GOT3 (cell line): ENCODE measurements at places on chromosomes 11 and 22.

DNA sequence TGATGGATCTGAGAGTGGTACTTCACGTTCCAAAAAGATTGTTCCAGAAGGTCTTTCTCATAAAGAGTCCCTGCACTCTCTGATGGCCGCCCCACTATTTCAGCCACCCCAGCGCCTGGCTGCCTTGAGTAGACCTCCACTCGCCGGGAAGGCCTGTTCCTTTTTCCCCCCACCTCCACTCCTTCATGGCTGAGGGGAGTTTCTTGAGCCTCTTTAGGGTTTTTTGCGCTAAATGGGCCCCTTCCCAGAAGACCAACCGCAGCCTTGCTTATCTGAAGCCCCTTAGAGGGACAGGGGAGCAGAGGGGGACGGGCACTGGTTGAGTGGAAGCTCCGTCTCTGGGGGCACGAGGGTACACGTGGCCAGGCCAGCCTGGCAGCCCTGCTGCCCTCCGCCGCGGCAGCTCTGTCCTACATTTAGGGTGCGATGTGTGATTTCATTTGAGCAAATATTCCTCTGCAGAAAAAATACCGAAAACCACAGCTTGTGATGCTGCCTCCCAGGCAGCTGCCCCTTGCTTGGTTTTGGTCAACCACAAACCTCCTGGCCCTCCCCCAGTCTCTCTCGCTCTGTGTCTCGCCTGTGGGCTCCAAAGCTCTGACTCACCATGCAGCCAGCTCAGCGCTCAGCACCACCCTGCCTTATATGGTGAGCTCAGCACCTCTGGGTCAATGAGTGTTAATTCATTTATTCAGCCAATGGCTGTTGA, 88.7 kb downstream of the TP53I11 start:
- peak; percentile 67 for DNase-seq

- DNase-seq: peak; percentile 20
These were observed 32.9 kb downstream of the RBFOX2 start for GRCh38 chr22:35995772-35996171.

DNA sequence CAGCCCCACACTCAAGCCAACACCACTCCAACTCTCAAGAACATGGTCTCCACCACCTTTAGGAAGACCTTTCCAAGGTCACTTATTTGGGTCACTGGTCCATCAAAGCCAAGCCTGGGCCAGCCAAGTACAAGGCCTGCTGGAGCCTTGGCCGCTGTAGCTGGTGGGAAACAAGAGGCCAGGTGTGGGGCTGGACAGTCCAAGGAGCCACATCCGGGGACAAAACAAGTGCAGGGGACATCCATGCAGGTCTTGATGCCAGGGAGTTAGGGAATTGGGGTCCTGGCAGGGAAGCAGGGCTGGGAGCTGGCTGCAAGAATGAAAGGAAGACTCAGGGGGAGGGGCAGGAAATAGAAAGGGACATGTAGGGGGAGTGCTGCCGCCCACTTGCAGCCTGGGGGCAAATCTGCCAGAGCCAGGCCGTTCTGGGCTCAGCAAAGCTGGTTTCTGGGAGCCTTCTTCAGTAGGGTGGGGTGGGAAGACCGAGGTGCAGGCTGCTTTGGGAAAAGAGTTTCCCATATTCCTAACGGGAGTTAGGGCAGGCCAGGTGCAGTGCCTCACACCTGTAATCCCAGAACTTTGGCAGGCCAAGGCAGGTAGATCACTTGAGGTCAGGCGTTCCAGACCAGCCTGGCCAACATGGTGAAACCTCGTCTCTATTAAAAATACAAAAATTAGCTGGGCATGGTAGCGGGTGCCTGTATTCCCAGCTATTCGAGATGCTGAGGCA, 69.5 kb upstream of the ATXN10 start:
- no peak for DNase-seq

DNA sequence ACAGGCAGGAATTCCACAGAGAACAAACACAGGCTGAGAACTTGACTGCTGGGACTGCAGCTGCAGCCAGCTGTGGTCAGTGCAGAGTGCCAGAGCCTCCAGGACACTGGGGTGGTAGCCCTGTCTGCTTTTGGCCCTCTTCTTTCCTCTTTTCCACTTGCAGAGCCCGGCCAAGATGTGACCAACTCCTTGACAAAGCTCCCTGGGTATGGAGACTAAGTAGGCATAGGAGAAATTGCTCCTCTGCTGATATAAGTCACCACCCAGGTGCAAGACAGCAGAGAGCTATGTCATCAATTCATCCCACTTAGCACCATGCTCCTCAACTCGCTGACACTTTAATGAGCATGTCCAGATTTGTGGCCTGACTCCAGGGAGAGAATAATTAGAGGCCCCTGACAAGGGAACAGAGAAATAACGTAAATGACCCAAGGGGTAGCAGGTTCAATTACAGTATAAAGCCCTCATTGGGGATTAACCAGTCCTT, 369.4 kb upstream of the B3GAT1 start:
- no peak for DNase-seq

DNA sequence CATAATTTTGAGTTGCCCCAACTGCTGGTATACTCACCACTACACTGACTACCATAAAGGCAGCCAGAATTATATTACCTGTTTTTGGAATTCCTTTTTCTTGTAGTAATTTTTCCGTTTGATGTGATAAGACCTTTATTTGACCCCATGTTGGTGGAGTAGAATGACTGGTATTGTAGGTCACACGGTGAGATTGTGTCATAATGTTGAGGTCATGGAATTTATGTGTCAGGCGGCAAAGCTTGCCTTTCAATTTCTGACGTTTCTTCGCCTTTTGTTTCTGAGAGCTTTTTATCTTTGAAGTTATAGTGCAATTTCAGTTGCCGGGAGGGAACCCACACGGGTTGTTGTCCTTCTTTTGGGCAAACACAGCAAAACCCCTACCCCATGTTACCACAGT, 13.0 kb downstream of the OR52K1 start:
- no peak for DNase-seq
